Naive thymus-derived CD8-positive, alpha-beta T cell (primary cell): ENCODE measurements at places on chromosomes 3 and 15.

DNA sequence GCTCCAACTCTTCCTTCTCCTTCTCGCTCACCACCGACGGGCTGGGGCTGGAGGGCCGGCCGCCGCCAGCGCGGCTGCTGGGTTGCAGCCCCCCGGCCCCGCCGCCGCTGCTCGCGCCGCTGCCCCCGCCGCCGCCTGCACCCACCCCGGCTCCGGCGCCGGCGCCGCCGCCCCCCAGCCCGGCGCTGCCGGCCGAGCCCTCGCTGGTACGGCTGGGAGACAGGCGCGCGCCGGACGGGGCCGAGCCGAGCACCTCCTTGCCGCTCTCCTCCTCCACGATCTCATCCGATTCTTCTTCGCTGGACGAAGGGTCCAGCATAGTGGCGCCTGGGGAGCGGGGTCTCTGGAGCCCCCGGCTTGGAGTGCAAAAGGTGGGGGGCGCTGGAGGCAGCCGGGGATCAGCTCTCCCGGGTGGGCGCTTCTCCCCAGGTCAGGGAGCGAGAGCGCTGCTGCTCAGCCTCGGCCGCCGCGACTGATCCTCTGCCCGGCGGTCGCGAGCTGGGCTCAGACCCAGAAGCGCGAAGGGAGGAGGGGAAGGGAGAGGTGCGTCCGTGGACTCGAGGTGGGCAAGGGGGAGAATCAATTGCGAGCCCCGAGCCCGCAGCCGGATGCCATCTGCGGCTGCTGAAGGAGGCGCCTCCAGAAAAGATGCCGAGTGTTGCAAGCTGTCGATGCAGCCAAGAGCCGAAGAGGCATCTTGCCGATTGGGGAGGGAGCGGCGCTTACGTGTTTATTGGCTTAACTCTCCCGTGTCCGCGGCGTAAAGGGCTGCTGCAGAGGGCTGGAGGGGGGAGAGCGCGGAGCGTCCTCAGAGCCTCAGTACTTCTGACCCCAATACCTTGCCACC lies at the start of gene CADPS:
Gene CADPS (minus strand): TSS at position 706 of the 847 bp plus-strand sequence. CDS start 387 bp downstream, at position 319.
- no peak for DNase-seq

DNA sequence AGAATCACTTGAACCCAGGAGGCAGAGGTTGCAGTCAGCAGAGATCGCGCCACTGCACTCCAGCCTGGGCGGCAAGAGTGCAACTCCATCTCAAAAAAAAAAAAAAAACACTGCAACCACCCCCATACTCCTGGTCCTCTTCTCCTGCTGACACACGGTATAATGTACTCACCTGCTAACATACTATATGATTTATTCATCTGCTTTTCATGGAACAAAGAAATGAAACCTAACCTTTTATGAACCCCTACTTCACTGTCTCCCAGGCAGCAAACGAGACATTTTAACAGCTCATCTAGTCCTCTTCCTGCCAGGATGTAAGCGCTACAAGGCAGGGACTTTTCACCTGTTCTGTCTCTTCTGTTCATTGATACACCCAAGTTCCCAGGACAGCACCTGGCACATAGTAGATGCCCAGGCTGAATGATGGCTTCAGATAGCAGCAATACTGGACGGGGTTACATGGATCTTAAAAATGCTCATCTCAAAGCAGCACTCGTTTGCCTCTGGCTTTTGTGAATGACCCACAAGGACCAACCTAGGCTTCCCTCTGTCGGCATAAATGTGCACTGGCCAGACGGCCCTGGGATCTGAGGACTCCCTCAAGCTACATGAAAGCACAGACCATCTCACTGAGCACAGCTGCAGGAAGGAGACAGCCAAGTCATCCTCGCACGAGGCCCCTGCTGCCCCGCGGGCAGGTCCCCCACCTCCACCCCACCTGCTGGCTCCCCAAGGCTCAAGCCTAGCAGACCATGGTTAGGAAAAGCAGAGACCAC lies 20.3 kb downstream of the XXYLT1 start:
- no peak for DNase-seq

DNA sequence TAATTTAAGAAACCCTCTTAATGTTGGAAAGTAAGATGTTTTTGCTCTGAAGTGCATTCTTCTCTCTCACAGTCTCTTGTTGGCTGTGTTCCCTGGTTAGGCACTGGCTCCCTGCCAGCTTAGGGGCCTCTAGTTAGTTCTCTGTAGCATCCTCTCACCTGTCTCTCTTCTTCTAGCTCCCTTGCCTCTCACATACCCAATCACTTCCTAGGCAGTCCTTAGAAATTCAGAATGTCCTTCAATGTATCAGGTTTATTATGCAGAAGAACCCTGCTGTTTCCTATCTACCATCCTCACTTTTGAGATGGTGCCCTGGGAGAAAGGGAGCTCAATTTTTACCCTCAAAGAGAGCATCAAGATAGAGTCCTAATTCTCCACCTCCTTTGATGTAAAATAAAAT lies 36.2 kb upstream of the CPNE4 start:
- DNase-seq: no peak

DNA sequence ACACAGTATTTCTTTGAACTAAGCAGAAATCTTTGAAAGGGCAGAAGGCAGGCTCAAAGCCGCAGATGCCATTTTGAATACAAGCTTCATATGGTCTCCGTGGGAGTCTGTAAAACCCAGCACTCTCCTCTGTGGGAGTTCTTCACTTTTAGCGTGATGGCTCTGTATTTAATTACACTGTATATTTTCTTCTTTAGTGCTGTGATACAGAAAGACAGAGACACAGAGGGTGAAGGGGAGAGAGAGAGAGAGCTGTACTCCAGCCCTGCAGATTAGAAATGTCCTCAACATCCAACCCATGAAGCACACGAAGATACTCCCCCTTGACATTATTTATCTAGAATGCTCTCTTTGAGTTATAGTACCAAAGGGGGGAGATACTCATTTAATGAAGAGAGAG lies 752.6 kb upstream of the NR2F2 start:
- no peak for DNase-seq

GRCh38 chr3:38648024-38648658 lies 1.3 kb downstream of the SCN5A start:
- no peak for DNase-seq

DNA sequence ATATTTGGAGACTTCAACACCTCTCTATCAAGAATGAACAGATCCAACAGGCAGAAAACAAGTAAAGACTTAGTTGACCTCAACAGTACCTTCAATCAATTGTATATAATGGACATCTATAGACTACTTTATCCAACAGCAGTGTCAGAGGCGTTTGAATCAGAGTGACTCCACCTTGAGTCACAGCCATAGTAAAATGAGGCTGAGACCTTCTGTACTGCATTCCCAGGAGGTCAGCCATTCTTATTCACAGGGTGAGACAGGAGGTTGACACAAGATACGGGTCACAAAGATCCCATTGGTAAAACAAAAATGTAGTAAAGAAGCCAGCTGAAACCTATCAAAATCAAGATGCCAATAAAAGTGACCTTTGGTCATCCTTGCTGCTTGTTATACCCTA lies 299.8 kb downstream of the CNTN3 start:
- DNase-seq: no peak

DNA sequence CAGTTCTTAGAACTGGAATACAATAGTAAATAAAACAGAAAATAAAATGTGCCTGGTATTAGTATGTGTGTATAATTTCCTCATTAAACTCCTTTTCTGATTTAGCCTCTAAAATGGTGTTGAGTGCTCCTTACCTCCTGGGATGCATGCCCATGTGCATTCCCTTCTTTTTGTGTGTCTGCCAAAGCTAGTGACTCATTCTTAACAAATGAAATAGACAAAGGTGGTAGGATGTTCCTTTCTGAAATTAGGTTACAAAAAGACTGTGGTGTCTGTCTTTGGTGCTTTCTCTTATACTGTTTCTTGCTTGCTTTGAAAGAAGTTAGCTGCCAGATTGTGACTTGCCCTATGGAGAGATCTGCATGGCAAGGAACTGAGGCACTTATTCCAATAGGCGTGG lies 623.7 kb downstream of the GRM7 start:
- DNase-seq: no peak

GRCh38 chr3:60434950-60435349 lies 816.3 kb downstream of the FHIT start:
- no peak for DNase-seq

DNA sequence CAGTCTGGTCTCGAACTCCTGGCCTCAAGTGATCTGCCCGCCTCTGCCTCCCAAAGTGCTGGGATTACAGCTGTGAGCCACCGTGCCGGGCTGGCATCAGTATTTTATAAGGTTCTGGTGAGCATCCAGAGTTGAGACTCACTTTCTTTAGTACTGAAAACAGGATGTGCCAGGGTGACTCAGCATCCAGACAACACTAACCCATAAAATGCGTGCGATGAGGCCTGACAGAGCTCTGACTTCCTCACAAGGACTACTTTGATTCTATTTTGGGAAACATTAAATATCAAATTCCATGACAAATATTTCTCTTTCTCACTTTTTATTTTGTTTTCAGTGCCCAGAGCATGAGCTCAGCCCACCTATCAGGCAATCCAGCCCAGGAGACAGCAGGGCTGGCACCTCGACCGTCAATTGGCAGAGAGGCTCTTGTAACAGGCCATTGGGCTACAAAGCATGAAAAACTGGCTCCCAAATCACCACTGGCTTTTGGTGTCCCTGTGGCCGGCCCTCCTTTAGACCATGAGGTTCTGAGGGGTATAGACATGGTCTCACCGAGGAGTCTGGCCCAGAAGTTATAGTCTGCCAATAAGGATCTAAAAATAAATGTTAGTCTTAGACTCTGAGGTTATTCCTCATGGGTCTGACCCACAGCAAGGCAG lies 75.0 kb downstream of the FEM1B start:
- peak; percentile 6 for DNase-seq

- DNase-seq: no peak
These were observed at the start of gene ISLR for GRCh38 chr15:74173380-74174218. ISLR (plus strand) TSS chr15:74173710; CDS start chr15:74174859, 1,149 bp downstream.

DNA sequence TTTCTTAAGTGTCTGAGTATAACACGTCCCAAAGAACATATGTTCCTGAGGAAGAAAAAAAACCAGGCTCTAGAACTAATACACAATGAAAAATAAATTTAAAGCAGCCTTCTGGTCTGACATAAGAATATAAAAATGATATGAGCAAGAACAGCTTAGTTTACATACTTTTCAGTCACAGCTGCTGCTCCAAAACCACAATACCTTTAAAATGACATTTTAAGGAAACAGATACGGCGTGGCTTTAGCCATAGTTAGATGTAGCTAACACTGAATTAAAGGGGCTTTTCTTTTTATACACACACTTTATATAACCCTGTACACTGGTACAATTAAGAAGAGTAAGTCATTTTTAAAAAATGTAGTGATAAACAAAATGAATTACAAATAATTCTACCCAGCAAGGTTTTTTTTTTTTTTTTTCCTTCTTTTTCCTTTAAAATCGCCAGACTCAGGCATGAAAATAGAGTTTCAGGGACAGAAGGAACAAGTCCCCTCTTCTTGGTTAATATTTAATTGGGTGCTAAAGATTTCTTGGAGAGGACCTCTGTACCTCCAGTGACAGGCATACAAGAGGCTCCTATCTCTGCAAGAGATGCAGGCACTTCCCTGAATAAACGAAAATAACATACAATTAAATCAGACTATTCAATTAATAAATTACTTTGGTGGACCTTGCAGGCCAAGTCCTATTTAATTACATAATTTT lies 265.6 kb downstream of the FOXP1 start:
- DNase-seq: no peak

DNA sequence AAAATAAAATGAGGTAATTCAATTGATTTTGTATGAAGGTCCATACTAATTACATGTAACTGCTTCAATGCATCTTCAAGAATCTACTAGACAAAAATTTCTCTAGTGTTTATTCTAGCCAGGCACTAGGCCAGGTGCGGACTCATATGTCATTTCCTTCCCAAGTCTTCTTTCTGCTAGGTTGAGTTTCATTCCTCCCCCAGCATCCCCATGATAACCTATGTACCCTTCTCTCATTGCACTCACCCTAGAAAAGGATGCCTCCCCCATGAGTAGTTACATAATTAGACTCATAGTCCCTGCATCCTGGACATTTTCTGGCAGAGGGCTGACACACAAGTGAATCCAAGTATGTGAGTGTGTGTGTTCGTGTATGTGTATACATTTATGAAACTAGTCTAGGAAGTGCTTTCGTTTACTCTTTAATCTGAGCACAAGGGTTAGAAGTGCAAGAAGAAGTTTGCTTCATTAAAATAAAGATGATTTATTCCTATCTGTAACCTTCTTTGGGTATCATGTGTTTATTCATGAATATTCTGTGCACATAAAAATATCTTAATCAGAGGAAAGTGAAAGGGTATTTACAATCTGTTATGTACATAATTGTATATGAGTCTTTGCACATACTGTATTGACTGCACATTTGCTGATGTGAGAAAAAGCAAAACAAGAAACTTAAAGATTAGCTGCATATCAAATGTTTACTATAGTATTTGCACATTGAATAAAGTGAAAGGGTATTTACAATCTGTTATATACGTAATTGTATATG lies 585.6 kb upstream of the ZNF717 start:
- no peak for DNase-seq

DNA sequence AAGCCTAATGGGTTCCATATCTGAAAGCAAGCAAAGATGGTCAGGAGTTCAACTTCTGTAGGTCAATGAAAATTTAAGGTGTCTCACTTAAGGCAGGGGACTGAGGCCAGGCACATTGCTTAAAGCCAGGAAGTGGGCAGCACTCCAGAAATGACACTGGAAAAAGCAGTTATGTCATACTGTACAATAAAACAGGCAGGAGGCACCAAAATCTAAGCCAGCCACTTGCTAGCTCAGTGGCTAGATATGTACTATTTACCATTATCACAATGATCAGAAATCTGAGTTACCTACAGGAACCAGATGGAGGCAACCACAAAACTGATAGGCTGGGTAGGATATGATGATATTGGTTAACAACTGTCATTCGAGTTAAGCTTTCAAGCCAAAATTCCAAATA lies 57.3 kb downstream of the FRMD5 start:
- DNase-seq: no peak

- DNase-seq: peak; percentile 70
These were observed 589 bp downstream of the NEIL1 start for GRCh38 chr15:75347222-75348033.

DNA sequence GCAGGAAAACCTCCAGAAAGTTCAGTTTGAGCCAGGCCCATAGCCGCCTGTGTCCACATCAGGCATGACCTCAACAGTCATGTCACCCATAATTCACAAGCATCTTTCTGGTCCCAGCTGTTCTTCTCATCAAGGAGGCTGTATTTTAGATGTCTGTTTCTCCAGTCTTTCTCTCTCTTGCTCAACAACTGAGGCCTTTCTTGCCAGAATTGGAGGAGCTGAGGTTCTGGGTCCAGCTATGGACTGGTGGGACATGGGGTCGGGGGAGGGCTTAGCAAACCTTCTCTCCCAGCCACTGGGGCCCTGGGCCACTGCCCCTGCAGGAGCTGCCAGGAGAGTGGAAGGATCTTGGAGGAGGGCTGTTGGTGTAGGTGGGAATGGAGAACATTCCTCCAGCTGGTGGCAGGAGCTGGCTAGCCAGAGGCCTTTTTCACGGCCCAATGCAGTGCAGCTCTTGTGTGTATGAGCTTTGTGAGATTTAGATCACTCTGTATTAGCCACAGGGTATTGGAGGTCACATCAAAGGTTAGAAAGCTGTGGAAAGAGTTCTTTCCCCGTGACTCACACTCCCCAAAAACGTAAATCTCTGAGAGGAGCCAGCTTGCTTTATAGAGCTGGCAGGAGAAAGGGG lies 23.5 kb downstream of the MAGEF1 start:
- no peak for DNase-seq

- DNase-seq: peak; percentile 38
These were observed 131.6 kb upstream of the RASGRP1 start for GRCh38 chr15:38696109-38696727.
